ENCODE measurements at places on chromosomes 5 and 9.

DNA sequence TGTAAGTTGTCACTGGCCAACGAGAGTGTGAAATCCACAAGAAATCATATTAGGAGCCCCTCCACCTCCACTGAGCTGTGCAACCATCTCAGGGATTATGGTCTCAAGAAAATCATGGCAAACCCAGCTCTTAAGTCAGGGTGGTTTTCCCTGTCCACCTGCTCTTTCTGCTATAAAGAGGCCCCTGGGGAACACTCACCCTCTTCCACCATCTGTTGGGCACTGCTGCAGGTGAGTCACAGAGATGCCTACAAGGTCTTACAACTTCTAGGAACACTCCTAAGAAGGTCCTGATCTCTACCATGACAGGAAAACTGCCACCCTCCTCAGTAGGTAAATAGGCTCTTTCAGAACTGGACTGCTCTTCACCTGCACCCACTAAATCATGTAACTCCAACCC is 61.8 kb downstream of the DRD1 start:
- DNase-seq = no peak

DNA sequence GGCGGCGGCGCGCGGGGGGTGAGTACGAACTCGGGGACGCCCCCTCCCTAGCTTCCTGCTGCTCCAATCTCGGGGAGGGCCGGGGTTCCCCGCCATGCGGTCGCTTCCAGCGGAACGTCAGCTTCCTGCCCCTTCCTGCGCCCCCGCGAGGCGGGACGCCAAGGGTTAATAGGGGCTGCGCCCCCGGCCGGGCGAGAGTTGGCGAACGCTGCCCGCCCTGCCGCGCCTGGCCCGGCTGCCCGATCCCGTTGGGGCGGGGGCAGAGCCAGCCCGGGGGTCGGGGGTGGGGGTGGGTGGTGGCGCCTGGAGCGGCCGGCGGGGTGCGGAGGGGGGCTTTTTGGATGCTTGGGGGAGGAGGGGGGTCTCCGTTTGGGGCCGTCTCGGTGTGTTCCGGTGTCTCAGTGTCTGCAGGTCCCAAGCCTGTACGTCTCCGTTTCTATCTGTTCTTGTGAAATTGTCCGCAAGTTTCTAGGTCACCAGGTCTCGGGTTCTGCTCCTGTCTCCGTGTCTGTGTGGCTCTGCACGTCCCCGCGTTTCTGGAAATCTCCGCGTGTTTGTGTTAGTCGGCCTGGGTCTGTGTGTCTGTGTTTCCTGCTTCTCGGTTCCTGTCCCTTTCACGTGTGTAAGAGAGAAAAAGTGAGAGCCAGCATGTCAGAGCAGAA is 789 bp downstream of the COL27A1 start:
- DNase-seq = no peak

GRCh38 chr5:96826071-96826470 is 18.3 kb upstream of the ERAP1 start:
- DNase-seq = no peak

DNA sequence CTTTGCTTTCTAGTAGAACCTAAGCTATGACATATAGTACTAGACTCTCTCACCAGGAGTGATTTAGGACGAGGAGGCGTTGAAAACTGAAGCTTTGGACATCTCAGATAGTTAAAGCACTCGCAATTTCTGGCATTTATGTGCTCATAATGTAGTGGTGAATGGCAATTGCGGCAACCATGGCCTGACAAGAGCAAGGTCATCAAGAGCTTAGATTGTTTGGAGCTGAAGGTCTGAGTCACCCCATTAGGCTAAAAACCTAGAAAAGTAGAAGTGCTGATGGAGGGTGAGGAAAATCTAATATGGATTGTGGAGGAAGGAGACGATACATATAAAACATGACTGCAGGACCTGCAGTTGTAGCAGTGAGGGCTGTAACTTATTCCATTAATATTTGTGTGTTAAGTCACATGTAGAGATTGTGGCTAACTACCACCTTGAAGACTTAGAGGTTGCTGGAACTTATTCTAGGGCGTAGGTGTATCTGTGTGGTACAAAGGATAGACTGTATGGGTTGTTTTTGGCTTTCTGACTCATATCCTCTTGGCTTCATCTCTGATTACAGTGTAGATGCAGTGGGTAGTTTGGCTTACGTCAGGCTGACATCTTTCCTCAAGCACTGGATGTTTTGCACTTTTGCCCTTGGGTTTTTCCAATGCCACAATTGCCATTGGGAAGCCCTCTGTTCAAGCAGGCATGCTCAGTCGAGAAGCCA is 138.9 kb upstream of the CDKN2B start:
- no peak for DNase-seq

- no peak for DNase-seq
Measured at GRCh38 chr5:54988218-54988617, 2.8 kb upstream of the ESM1 start.

- DNase-seq = no peak
Measured at GRCh38 chr5:32645246-32645645, 59.9 kb downstream of the SUB1 start.
